ENCODE measurements at places on chromosomes 4 and X.

- DNase-seq = no peak
Measured at GRCh38 chrX:65300104-65300809, 234.3 kb downstream of the LAS1L start.

GRCh38 chrX:119790977-119791436 is 423 bp downstream of the RPL39 start:
- DNase-seq = no peak

DNA sequence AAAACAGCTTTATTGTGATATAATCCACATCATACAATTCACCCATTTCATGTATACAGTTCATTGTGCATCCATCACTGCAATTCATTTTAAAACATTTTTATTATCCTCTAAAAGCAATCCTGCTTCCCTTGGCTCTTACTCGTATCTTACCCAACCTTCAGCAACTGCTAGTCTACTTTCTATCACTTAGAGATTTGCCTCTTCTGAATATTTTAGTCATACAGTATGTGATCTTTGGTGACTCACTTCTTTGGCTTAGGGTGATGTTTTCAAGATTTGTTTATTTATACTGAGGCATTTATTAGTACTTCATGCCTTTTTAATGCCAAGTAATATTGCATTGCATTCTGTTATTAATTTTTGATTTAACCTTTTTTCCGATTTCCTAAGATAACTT is 15.0 kb upstream of the MSMO1 start:
- no peak for DNase-seq

- no peak for DNase-seq
Measured at GRCh38 chr4:77433418-77433733, 172.2 kb upstream of the CXCL13 start.

DNA sequence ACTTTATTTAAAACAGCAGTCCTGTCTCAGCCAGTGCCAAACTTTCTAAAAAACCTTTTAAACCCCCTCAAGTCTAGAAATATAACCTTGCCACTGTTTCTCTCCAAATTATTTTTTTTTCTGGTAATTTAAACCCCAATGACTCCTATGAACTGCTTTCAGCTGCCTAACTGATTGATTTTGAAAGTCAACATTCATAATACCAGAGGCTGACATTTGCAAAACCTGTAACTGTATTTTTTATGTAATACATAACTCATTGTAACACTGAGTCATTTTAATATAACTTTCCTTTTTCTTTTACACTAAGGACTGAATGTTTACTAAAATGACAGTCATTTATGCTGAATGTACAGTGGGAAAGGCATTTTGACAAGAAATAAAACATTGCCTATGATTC is 19.1 kb upstream of the EGFL6 start:
- DNase-seq = no peak

- DNase-seq = no peak
Measured at GRCh38 chrX:29471829-29472228, 743.5 kb upstream of the MAGEB2 start.

- no peak for DNase-seq
Measured at GRCh38 chr4:5460106-5460801, 248.1 kb downstream of the EVC2 start.

- peak; percentile 6 for DNase-seq
Measured at GRCh38 chr4:145709843-145710242, 29.9 kb downstream of the C4orf51 start.

- no peak for DNase-seq
Measured at GRCh38 chrX:74291577-74291963, 12.4 kb upstream of the ZCCHC13 start.

GRCh38 chrX:25015486-25016360 is at the start of gene ARX:
TSS of gene ARX (minus strand) at chrX:25015965. CDS start at chrX:25015737, 228 bp downstream.
- DNase-seq = no peak

- DNase-seq = no peak
Measured at GRCh38 chr4:107131295-107131694, 95.2 kb upstream of the DKK2 start.

DNA sequence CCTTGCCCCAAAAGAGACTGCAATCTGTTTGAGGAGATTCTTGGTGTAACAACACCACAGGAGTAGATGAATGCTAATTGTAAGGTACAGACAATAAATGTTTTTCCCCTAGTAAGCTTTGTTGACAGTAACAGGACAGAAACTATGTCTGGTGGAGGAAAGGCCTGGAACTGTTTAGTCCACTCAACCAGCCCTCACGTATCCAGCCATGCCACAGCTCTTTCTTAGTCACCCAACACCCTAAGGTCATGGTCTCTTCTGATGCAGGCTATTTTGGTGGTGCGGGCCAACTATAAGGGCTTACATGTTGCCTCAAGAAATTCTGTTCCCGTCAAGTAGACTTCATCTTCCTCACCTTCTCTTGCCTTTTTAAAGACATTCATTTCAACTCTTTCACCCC is 75.9 kb upstream of the GAB1 start:
- DNase-seq = no peak

- no peak for DNase-seq
Measured at GRCh38 chrX:136689436-136689835, 41.5 kb downstream of the CD40LG start.

GRCh38 chrX:134990801-134991481 is at the start of gene SMIM10:
TSS of gene SMIM10 (plus strand) at chrX:134990991. CDS start at chrX:134991096, 105 bp downstream.
- no peak for DNase-seq

GRCh38 chr4:163610648-163611047 is 116.2 kb downstream of the TMA16 start:
- no peak for DNase-seq

DNA sequence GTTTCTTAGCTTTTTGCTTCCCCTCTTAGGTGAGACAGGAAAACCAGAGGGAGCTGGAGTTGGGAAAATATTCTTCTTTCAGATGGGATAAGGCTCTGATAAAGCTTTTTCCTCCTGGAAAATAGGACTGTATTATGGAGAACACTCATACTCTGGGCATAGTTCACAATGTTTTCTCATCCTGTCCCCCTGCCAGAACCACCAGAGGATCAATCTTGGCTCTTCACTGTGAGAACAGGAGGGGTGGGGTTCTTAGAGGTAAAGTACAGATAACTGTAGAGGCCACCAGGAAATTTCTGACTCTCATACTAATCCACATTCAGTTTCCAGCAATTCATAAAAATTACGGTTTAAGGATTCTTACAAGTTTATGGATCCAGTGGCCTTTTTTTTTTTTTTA is 661.8 kb upstream of the MAGEB2 start:
- no peak for DNase-seq

GRCh38 chrX:37781814-37782213 is 2.0 kb downstream of the CYBB start:
- DNase-seq = no peak

GRCh38 chrX:110022599-110023448 is 19.9 kb downstream of the TMEM164 start:
- no peak for DNase-seq

GRCh38 chr4:8709050-8709728 is 116.6 kb downstream of the CPZ start:
- no peak for DNase-seq

DNA sequence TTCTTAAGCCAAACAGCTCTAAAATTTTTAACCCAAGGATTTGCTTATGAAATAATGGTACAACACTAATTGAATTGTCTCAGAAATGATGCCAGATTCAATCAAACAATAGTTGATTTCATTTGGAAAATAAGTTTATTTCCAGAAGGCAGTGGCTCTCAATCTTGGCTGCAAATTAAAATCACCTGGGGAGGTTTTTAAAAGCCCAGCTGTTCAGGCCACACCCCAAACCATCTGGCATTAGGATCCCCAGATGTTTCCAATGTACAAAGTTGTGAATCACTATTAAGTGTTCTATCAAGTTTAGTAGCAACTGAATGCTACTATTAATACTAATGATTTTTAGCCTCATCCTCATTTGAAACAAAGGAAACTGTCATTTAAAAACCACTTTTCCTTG is 22.2 kb downstream of the TMEM184C start:
- DNase-seq = no peak

DNA sequence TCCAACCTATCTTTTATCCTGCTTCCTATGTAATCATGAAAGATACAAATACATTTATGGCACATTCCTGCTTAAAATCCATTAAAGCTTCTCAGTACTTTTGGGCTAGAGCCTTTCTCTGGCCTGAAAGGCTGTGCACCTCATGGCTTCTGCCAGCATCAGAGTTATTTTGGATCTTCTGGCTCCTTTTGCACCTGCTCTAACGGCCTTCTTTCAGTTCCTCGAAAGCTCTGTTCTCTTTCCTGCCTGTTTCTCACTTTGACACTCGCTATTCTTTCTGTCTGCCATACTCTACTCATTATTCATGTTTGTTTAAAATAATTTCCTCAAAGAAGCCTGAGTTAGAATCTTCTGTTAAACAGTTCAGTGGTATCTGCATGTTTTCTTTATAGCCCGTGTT is 86.0 kb downstream of the LRP2BP start:
- no peak for DNase-seq

- no peak for DNase-seq
Measured at GRCh38 chr4:112213091-112213490, 18.5 kb upstream of the AP1AR start.

GRCh38 chr4:126318376-126318775 is 1003.6 kb downstream of the FAT4 start:
- no peak for DNase-seq

- DNase-seq = peak; percentile 55
Measured at GRCh38 chr4:40924096-40924792, 174.5 kb downstream of the NSUN7 start.

DNA sequence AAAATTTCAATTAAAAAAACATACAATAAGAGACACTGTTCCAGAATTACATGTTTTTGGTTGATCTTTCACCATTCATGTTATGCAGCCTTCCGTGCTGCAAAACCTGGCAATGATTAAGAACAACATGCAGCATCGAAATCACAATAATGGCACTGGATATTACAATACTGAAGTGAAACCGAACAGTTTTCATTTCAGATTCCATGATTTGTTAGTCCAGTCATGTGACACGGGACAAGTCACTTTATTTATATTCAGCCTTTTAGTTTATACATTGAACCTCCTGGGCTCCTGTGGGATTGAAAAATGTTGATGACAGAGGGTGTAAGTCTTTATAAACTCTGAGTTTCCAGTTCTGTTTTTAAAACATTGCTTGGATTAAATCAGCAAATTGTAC is 142.5 kb upstream of the TTC29 start:
- no peak for DNase-seq

GRCh38 chr4:138404801-138405200 is 162.7 kb upstream of the SLC7A11 start:
- DNase-seq = no peak

DNA sequence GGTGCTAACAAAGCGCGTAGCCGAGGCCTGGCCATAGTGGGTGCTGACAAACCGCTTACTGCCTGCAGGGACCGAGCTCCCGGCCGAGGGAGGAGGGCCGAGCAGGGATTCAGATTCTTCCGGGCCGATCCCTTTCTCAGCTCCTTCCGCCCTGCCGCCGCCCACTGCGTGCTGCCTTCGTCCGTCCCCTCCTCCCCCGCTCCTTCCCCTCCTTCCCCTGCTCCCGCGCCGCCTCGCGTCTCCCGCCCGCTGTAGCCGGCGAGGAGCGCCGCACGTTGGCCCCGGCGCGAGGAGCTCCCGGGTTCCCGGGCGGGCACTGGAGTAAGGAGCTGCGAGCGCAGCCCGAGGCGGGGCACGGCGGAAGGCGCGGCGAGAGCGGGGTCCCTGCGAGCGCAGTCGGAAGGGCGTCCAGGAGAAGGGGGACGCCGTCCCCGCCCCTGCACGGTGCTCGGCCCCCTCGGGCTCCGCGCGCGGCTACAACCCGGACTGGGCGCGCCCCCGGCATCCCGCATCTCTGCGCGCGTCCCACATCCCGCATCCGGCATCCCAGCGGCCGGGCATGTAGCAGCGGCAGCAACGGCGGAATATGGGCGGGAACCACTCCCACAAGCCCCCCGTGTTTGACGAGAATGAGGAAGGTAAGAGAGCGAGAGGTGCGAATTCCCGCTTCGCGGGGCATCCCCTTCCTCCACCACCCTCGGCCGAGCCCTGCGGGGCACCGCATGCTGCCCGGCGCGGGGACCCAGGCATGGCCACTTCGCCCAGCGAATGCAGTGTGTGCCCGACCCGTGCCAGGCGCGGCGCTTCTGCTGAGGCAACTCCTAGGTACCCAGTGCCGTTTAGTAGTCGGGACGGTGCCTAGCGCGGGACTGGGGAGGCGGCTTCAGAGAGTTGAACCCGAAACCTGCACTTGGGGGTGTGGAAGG is at the start of gene STK32B:
Gene STK32B, plus strand, starts transcription at position 203 of the 926 bp plus-strand sequence.
- no peak for DNase-seq

DNA sequence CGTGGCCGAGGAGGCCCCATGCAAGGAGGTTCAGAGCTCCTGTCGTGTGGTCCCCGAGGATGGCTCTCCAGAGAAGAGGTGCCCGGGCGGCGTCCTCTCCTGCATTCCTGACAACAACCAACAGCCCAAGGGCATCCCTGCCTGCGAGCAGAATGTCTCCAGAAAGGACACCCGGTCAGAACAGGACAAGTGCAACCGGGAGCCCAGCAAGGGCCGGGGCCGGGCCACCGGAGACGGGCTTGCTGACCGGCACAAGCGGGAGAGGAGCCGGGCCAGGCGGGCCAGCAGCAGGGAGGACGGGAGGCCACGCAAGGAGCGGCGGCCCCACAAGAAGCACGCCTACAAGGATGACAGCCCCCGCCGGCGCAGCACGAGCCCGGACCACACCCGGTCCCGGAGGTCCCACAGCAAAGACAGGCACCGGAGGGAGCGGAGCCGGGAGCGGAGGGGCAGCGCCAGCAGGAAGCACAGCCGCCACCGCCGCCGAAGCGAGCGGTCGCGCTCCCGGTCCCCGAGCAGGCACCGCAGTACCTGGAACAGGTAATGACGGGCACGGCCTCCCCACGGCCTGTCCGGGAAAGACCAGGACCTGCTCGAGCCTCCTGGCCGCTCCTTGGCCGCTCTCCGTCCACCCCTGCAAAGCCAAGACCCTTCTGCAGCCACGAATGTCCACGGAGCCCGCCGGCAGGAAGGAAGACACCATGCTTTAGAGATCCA is 9.8 kb downstream of the AKAP17A start:
- DNase-seq = no peak

DNA sequence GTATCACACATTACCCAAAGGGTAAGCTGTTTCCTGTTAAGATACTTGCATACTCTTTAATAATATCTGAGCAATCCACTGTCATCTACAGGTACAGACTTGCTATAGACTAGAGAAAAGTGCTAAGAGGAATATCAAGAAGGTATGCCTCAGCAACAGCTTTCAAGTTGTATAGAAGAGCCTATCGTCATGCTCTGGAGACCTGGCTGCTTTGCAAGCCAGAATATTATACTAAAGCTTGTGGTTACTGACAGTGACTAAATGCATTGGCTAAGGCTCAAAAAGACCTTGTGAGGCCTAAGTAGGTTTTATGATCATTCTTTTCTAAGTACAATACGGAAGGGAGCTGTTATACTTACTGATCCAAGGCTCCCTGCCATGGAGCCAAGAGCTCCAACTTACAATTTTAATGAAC is 11.3 kb downstream of the LAMP2 start:
- DNase-seq = no peak

GRCh38 chr4:183987987-183988392 is 82.9 kb downstream of the STOX2 start:
- DNase-seq = no peak

- no peak for DNase-seq
Measured at GRCh38 chr4:181793096-181793495, 450.1 kb upstream of the TENM3 start.

DNA sequence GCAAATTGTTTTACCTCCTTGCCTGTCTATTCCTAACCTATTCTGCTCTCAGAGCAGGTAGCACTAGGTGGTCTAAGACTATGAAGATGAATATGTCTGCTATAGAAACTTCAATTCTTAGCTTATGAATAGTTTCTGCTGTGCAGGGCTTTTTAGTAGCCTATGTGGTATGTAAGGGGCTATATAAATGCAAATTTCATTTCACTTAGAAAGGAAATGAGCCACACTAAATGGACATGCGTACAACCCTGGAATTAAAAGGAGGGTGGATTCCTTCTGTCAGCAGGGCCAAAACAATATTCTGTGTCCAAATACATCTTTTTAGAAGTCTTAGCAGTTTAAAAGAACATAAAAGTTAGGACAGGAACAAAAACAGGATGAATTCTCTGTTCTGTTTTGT is 163.9 kb upstream of the GEMIN8 start:
- no peak for DNase-seq
